ENCODE measurements at places on chromosomes 2 and 18.

DNA sequence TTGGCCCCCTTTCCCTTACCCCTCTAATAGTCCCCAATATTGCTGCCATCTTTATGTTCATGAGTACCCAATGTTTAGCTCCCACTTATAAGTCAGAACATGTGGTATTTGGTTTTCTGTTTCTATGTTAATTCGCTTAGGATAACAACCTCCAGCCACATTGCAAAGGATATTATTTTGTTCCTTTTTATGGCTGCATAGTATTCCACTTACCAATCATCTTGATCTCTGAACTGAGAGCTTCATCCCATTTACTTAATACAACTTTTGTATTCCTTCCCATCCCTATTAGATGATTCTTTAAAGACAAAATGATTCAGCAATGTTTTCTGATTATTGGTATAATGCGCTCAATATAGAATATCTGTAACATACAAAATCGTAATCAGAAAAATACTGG is 36.7 kb downstream of the ARL5A start:
- DNase-seq: no peak

DNA sequence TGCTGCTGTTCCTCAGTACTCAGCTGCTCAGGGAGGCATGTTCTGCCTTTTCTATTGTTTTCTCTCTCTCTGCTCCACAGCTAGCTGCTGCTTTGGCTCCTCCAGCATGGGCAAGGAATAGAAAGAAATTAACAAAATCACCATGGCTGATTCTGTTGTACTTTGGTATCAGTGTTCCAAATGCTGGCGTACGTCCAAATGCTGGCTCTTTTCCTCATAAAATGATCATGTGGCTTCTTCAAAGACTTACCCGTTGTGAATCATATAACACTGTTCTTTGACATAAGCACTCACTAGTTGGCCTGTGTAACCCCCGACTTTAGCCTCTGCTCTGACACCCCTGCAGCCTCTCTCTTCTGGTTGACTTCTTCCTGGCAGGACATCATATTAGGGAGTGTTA is 547.6 kb downstream of the CPS1 start:
- DNase-seq: no peak

GRCh38 chr2:217208867-217209266 is 349.0 kb upstream of the TNP1 start:
- DNase-seq: no peak

- no peak for DNase-seq
Observed at GRCh38 chr2:71129902-71130151, 202 bp downstream of the MCEE start.

DNA sequence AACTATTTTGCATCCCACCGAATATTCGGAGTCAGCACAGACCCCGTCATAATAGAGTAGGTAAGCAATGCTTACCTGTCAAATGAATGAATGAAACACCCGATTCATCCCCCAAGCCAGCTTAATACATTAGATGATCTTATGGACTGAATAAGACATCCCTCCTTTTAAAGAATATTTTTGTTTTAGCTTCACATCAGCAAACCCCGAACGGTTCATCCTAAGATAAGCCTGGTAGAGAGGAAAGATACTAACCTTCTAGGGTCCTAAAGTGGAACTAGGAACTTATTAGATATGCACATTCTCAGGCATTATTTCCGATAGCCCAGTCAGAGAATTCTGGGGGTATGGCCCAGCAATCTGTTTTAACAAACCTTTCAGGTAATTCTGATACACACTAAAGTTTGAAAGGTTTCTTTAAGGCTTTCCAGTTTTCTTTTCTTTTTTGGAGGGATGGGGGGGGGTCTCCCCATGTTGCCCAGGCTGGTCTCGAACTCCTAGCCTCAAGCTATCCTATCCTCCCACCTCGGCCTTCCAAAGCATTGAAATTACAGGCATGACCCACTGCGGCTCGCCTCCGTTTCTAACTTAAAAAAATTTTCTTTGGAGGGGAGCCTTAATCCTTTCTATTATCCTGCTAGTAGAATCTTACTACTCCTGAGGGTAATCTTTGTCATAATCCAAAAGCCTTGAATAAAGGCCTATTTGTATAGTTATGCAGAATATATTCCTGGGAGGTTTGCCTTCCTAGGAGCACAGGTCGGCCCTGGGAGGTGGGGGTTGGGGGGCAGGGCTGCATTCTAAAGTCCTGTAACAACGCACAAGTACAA is 1.0 kb upstream of the ACTR3 start:
- DNase-seq: no peak

DNA sequence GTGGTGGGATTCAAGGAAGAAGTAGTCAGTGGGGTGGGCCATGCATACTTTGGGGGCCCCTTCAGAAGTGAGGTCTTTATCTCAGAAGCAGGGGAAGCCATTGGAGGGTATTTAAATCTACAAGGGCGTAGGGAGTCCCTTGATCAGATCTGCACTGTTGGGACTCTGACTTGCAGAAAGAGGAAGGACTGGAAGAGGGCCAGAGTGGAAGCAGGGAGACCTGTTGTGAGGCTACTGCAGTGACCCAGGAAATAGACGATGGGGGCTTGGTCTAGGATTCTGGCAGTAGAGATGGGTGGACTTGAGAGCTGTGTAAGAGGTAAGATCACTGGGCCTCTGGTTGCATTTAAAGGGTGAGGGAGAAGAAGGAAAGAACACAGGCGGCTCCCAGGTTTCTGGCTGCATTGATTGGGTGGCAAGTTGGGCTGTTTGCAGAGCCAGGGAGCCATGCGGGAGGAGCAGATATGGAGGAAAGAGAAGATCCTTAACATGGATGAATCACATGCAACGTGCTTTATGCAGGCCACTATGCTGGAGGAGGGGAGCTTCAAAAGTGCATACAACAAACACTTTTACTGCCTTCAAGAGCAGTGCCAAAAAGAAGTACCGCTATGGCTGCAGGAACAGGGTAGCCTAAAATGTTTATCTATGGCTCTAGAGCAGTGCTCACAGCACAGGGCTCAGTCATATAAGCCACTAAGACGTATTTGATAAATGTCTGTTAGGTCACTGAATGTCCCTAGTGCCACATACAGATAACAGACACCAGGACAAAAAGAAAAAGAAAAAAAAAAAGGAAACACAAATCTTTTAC is 2.3 kb downstream of the SFXN5 start:
- DNase-seq: no peak

DNA sequence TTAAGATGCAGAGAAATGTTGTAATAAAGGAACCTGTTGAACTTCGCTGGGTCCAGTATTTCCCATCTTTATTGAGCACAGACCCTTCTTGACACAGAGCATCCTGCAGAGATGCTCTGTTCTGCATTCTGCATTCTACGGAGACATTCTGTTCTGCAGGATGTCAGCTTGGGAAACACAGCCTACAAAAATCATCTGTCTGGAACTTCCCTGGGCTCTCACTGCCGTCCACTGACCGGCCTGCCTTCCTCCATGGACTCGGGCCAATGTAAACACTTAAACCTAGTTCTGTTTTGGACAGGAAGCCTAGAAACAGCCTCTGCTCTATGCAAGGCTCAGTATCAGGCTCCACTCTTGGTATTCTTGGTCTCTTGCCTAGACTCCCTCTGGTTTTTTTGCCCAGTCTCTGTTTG is 90.0 kb upstream of the PPP1CB start:
- no peak for DNase-seq

DNA sequence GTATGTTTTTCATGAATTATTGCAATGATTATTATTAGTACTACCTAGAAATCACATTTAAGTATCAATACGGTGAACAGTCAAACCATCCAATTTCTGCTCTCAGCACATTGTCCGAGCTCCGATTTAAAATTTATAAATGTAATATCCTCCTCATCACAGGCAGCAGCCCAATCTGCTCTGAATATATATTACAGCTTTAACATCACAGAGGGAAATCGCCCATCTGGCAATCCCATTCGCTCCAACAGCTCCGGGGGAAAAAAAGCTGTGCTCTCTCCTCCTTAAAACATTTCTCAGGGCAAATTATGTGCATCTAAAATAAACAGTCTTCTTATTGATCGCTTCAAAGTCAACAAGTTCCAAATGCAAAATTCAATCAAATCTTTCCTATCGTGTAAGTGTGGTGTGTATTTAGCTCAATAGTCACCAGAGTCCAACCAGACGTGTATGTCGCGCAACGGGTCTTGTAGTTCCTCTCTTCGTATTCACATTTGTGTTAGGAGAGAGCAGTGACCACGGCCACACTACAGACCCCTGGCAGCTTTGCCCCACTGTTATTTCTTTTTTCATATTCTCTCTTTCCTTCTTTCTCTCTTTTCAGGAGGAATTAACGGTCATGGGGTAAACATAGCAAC is 2.4 kb downstream of the FIGN start:
- no peak for DNase-seq

DNA sequence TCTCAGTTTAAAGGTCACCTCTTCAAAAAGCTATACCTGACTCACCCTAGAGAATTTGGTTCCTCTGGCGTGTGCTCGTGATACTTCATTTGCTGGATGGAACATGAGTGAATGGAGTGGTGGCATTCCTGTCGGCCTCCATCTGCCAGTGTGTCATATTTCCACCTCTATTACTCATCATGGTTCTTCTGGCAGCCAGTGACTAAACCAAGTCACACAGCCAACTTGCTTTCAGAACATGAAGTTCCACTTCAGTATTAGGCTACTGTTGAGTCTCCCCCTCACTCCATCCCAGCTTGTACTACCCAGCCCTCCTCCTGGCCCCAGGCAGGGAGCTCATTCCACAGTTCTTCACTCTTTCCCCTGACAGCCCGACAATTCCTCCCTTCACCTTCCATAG is 169.8 kb downstream of the MREG start:
- DNase-seq: no peak

GRCh38 chr2:200305797-200306195 is 697 bp upstream of the SPATS2L start:
- DNase-seq: no peak

- DNase-seq: no peak
Observed at GRCh38 chr2:238161291-238162051, 2.7 kb downstream of the ERFE start.

DNA sequence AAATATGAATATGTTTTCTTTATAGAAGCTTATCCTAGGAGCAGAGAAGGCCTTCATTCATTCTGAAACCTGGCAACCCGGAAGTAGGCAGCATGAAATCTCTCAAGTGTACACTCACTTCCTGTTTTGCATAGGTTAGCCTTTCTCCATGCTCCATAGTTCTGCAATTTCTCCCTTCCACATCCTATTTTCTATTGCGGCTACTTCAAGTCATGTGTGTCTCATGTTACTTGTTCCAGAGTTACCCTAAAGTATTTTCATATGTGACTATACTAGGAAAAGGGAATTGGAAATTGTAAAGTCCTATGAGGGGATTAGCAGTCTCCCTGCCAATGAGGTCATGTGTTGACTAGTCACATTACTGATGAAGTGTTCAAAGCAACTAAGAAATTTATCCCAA is 320.6 kb downstream of the NCKAP5 start:
- no peak for DNase-seq

GRCh38 chr2:172662099-172662498 is 73.5 kb upstream of the RAPGEF4 start:
- DNase-seq: no peak

DNA sequence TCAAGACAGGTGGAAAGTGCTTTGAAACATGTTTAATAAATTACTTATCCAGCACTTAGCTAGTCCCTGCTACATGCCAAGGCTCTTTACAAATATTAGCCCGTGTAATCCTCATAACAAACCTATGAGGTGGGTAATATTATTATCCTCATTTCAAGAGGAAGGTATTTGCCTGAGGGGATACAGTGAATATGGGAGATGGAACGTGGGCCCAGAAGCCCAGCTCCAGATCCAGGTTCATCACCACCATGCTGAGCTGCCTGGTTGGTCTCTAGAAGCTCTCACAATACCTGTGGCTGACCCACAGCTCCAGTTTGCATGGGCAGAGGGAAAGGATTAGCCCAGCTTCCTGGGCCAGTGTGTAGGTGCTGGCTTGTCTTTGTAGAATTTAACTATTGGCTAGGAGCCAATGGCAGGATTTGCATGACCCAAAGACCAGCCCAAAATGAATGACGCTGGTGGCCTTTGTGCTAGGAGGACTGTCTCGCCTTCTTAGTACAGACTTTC is 61.6 kb upstream of the ATP8B1 start:
- DNase-seq: no peak

- no peak for DNase-seq
Observed at GRCh38 chr2:153536115-153536514, 57.6 kb upstream of the RPRM start.

DNA sequence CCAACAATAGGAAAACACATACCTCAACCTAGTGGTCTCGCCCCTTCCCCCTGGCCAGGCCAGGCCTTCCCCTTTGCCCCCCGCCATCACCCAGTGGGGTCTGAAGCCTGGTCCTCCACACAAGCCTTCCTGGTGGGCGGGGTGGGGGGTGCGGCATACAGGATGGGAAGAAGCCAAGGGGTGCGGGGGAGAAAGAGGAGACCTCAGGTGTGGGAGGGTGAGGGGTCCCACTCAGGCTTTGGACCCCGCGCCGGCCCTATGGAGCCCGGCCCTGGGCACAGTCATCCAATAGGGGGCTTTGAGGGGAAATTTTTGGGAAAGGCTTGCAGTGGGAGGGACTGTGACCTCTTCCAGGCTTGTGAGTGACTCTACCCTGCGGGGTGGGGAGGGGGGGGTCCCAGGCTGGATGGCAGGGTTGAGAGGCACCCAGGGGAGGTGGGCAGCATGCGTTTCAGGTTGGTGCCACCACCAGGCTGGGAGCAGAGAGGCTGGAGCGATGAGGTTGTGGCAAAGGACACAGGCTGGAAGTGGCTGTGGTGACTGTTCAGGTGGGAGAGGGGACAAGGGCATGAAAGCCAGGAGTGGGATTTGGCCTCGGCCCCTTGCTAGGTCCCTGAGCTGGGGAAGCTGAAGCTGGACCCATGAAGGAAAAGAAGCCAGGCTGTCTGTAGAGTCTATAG is 1.3 kb downstream of the SLC66A3 start:
- DNase-seq: no peak

DNA sequence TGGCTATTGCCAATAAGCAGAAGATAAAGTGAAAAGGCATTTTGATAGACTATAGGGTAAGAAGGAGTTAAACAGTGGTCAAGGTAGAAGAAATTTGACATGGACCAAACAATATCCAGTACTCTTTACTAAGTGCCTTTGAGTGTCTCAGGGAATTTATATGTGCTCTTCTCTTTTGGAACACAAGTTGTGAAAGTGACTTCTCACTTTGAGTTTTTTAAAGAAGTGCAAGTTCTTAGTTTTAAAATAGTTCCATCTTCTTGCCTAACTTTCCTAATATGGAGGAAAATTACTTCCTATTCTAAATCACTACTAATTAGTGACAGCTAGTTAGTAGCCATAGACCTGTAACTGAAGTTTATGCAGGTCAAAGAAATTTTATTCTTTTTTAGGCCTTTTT is 63.4 kb downstream of the AFTPH start:
- no peak for DNase-seq

GRCh38 chr2:96136129-96136720 is 2.1 kb downstream of the ASTL start:
- DNase-seq: no peak

- DNase-seq: no peak
Observed at GRCh38 chr2:179837408-179837807, 24.0 kb downstream of the ZNF385B start.

DNA sequence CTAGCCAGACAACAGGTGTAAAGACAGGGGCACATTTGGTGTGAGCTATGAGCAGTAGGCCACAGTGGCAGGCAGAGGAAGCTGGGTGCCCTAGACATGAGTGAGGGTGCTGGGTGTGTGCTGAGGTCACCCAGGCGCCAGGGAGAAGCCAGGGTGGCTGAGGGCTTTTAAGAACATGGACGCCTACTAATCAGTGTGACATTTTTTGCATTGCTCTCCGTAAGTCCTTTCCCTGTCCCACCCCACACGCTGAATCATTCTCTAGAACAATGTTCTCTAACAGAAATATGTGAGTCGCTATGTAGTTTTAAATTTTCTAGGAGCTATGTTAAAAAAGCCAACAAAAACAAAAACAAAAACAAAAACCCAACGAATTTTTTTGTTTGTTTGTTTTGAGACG is 204.5 kb upstream of the REV1 start:
- no peak for DNase-seq
